ENCODE measurements at places on chromosomes 1 and 21.
A peak's percentile ranks its signal among the peaks of the same experiment; 100 is the strongest.

DNA sequence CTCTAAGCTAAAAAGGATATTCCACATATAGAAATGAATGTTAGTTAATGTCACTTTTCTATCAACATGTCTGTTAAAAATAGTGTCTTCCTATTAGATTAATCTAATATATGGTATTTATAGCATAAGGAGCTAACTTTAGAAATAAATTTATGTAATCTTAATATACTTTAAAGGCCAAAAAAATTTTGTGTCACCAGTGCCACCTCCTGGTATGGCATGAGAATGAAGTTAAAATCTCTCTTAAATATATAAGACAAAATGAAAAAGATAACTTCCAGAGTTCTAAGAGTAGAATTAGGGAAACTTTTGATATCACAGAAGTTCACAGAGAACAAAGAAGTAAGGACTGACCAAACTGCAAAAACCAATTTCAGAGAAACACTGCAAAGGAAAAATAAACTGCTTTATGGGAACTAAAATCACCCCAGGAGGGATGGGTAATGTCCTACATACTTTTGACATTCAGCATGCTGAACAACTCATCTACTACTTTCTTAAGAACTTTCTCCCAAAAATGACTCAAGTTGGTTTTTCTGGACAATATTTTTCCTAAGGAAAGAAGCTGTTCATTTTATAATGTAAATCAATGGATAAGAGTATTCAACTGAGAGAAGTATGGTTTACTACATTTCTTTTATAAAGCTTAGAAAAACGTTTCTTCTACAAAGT lies 82.8 kb downstream of the TRIM33 start:
- DNase-seq: no peak

- DNase-seq: no peak
These were observed 2.6 kb downstream of the BCAR3 start for GRCh38 chr1:93678946-93679480.

DNA sequence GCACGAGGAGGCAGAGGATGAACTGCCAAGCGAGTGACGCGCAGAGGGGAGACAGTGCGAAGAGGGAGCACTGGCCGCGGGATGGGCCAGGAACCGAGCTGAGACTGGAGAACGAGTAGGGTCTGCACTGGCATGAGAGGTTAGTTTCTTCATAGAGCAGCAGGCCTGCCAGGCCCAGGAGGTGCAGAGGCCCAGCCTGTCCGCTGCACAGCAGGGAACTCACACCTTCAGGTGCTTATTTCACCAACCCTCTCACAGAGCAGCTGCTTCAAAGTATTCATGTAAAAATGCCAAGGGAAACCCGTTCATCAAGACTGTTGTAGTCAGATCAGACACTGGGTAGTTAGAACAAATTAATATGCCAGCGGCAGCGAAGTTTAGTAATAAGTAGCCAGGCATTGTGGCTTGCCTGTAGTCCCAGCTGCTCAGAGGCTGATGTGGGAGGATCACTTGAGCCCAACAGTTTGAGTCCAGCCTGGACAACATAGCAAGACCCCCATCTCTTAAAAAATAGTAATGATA lies 144.5 kb downstream of the SLC45A1 start:
- DNase-seq: no peak

GRCh38 chr1:201728731-201729130 lies 100.2 kb upstream of the IPO9 start:
- no peak for DNase-seq

DNA sequence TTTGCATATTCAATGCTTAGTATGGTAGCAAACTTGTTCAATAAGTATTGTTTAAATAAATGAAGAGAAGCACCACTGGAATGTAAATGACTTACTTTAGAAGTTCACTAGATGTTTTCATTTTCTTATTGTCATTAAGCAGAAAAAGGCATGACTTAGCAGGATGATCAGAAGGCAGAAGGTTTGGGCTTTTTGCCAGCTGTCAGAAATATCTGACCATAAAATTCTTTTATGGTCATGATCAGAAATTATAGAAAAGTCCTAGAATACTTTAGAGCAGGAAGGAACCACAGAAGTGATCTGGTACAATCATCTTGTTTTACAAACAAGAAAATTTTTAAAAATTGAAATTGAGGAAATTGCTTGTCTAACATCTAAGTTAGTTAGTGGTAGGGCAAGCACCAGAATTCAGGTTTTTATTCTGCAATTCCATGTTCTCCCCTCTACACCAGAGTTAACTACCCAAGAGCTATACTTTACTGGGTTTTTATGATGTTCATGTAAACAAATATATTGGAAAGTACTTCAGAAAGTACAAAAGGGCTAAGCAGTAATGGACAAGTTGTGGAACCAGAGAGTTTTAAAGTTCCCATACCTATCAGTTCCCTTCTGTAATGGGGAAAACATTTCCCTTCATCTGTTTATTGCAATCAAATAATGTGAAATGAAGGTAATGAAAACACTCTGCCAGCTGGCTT lies 10.1 kb downstream of the FMO5 start:
- no peak for DNase-seq

DNA sequence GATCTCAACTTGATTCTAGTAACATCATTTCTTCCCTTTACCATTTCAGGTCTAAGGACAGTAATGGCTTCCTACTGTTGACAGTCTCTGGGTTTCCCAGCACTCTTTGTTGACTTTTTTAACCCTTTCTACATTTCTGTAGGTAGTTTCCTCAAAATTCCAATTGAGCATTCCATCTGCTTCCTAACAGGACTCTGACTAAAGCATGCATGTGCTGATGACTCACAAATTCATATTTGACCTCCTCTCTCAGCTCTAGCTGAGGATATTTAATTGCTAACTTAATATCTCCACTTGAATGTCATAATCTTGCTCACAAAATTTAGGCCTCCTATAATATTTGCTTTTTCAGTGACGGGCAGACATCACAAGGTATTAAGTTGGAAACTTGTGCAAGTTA lies 93.3 kb upstream of the ZNHIT6 start:
- DNase-seq: no peak

DNA sequence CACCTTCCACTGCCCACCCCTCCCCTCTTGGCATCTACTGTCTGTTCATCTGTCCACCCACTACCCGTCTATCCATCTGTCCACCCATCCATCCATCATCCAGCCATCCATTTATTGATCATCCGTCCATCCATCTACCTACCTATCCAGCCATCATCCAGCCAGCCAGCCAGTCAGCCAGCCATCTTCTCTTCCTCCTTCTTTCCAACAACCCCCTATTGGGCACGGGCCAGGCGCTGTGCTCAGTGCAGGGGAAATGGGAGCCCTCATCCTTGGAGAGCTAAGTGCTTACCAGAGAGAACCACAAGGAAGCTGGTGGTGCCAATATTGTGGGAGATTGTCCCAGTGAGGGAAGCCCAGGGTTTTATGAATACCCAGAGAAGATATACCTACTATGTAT lies 51.7 kb upstream of the TMEM51 start:
- DNase-seq: no peak

- no peak for DNase-seq
These were observed 138.1 kb downstream of the MIS18A start for GRCh38 chr21:32140604-32141317.

GRCh38 chr1:87872692-87873091 lies 544.0 kb downstream of the LMO4 start:
- no peak for DNase-seq

GRCh38 chr1:154730986-154731489 lies 123.1 kb upstream of the ADAR start:
- no peak for DNase-seq

- no peak for DNase-seq
These were observed 2.0 kb downstream of the SRSF4 start for GRCh38 chr1:29179641-29180184.

- DNase-seq: no peak
These were observed 202.9 kb downstream of the FMN2 start for GRCh38 chr1:240294566-240294965.

DNA sequence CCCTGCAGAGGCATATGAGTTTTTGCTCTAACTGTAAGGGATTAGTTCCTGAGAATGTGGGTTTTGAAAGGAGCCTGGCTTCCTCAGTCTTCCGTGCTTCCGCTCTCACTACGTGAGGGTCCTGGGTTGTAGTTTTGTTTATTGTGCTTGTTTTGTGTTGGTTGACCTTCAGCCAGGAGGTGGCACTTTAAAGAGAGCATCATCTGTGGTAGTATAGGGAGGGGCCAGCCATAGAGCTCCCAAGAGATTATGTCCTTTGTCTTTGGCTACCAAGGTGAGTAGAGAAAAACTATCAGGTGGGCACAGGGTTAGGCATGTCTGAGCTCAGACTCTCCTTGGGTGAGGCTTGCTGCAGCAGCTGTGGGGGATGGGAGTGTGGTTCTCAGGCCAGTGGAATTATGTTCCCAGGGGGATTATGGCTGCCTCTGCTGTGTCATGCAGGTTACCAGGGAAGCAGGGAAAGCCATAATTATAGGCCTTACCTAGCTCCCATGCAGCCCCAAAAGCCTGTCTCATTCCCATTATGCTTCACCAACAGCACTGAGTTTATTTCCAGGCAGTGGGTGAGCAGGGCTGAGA lies 23.5 kb downstream of the CYP4B1 start:
- peak; percentile 48 for DNase-seq

GRCh38 chr1:115401676-115402075 lies 63.6 kb upstream of the NGF start:
- no peak for DNase-seq

DNA sequence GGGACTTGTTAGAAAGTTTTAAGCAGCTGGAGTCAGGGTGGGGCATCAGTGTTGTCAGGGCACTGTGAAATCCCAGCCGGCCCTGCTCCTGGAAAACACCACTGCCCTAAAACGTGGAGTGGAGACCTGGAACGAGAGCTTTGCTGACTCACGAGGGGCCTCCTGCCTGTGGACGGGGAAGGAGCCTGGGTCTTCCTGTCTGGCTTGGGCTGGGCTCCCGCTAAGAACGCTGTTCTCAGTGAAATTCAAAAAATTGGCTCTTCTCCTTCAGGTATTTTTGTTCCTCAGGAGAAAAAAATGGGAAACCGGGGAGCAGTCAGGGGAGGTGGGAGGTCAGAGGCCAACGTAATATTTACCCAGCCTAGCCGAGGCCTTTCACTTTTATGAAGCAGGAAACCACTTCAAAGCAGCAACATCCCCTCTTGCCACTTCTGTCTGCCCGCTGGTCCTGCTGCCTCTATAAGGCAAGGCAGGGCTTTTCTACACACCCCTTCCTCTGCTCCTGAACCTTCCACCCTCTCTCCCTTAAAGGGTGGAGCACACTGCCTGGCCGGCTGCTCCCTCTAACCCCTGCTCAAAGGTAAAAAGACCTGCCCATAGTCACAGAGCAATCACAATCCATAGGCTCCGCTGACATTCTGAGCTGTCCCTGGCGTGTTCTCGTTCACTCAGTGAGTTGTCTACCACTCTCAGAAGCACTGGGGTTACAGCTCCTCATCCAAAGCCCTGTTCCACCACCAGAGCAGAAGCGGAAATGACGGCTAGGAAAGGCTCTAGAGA lies 8.0 kb downstream of the PLXNA2 start:
- DNase-seq: no peak

- DNase-seq: no peak
These were observed 50.6 kb upstream of the HP1BP3 start for GRCh38 chr1:20837554-20838192.

- no peak for DNase-seq
These were observed 31.5 kb downstream of the TAF5L start for GRCh38 chr1:229594227-229595008.

DNA sequence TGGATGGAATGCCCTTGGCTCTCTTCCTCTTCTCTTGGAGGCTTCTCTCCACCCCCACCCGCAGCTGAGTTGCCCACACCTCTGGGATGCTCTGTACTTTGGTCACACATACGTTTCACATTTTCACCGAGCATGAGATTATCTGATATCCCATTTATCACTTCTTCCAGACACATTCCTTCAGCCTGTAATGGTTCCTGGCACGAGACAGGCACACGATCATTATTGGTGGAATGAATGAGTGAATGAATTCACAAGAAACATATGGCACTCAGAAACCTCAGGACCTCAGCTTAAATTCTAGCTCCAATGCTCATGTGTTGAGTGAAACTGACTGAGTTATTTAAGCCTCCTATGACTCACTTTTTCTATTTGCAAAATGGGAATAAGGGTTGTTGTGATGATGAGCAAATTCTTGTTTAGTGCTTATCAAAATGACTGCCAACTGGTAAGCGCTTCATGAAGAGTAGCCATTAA lies 242.7 kb upstream of the JUN start:
- no peak for DNase-seq

- DNase-seq: no peak
These were observed 183.5 kb upstream of the DPYD start for GRCh38 chr1:98104289-98104688.

GRCh38 chr21:38729291-38729690 lies 76.4 kb upstream of the ETS2 start:
- DNase-seq: no peak

DNA sequence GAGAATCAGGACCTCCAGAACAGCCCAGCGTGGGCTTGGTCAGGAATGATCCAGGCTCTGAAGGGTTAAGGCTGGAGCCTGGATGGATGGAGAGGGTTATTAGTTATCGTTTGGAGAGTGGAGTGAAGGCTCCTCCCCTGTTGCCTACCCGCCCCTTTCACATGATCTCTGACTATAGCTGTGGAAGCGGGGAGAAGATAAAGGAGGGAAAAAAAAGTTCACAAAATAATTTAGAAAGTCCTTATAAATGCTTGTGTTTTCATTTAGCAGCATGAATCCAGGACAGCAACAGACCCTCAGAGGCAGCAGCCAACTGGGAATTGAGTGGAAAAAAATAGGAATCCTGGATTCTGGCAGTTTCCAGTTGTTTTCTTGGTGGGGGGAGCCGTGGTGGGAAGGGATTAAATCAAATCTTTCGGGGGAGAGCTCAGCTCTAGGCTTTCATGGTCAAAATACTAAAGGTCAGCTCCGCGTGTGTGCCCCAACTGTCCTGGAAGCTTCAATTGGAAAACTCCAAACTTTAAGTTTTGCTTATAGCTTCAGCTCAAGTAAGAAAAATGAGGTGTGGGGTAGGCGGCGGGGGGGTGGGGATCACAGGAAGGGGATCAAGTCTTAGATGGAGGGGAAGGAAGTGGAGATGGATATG lies 595 bp upstream of the DDR2 start:
- no peak for DNase-seq

Measured in DMS79 treated with DMSO at 0.1 percent for 48 hours (cell line).